Retinal pigment epithelial cell (primary cell): ENCODE measurements at places on chromosomes 5 and 9.

DNA sequence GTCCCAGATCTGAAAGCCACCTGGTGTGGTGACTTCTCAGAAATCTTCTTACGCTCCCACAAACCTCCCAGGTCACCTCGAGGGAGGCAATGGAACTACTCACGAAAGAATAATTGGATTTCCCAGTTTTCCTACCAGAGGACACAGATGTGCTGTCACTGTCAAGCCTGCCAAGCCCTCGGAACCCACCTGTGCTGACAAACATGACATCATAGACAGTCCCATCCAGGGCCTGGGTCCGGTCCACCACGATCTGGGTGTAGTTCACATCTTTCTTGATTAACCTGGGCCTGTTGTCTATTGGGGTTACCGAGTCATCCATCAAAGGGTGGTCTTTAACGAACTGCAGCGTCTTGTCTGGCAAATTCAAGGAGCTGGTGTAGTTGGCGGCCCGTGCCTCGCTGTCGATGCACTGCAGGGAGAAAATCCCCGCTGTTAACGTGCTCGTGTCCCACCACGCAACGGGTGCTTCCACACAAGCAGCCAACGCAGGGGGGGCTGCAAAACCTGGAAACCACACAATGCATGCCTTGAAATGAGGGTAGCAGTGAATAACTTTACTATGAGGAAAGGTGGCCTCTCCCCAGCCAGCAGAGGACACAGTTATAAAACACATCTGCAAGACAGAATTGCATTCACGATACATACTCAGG, 69.0 kb downstream of the SECISBP2 start:
- no peak for DNase-seq

DNA sequence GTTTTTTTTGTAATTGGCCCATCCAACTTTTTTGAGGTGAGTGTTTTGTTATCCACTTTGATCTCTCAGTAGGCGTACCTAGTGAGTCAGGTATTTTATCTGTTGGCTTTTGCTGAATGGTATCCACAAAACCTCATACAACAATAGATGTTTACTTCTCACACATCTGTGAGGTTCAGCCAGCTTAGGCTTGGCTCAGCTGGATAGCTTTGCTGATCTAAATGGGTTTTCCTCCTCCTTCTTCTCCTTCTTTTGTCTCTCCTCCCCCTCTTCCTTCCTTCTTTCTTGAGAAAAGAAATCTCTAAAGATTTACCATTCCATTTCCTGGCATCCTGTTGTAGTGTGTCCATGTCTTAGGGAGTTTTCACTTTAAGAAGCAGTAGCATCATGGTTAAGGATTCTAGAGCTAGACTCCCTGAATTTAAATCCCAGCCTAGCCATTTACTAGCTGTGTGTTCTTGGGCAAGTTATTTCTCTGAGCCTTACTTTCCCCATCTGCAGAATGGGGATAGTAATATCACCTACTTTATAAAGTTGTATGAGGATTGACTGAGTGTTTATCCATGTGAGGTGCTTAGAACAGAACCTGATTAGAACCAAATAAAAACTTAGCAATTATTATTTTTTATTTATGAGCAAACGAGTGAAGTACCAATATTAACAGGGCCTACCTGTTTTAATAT, 126.3 kb downstream of the ARHGAP26 start:
- no peak for DNase-seq

DNA sequence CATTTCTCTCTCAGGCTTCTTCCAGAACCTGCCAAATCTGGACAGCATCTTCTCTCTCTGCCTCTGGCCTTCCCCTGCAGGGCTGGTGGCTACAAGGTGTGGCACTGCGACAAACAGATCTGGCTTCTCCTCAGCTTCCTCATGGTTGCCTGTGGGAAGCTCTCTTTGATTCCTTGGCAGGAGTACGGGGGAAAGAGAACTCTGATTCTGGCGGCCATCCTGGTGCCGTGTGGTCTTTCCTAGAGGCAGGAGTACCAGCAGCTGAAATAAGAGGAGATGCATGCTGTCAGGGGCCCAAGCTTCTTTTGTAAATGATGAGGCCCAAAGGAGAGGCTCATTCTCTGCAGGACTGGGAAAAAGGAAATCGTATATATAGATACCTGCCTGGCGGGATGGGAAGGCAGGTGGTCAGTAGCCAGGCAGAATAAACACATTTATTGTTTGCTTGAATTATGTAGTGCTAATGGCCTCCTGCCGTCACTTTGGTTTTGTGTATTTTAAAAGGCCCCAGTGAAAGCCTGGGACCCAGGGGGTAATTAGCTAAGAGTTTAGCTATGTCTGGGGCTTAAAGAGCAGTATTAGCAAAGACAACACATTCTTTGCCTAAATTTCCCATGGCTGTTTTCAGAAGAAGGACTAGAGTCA, at the start of gene CER1:
CER1 (minus strand) TSS at position 343 of the 645 bp plus-strand sequence; CDS start at position 282, 61 bp downstream.
- no peak for DNase-seq

DNA sequence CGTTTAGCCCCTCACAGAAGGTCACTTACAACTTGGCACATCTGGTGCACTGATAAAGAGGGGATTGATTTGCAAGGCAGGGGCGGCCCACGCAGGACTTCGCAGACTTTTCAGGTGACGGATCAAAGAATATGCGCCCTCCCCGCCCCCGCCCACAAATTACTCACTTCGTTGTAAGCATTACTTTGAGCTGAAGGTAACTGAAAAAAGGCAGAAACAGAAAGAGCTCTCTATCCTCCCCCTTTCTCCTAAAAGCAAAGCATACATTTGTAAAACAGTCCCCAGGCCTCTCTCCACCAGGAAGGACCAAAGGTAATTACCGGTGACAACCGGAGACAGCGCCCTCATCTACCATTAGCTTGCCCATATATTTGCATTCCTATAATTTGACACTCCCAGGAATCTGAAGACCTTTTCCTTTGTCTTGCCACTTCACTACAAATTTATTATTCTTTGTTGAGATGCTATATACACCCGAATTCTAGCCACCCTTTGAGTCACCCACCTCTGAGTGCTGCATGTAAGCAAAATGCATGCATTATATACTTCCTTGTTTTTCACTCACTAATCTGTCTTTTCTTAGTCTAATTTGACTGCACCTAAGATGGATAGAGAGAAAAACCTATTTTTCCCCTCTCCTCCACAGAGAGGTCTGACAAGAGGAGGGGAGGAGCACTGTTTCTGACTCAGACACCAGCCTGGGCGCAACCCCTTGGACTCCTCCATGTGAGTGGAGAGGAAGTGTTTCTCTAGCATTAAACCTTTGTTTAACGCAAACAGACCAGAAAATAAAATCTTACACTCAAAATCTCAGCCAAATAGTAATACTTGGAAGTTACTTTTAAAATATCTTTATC, 74.7 kb upstream of the SPIN1 start:
- no peak for DNase-seq

- no peak for DNase-seq
Measured at GRCh38 chr5:118220556-118221195, 767.7 kb downstream of the DTWD2 start.
